Smooth muscle cell of the brain vasculature (primary cell): ENCODE measurements at places on chromosomes 4 and X.

GRCh38 chrX:130114141-130114588, 3.9 kb upstream of the ELF4 start:
- DNase-seq, result no peak

GRCh38 chr4:30295652-30296051, 424.5 kb upstream of the PCDH7 start:
- no peak for DNase-seq

DNA sequence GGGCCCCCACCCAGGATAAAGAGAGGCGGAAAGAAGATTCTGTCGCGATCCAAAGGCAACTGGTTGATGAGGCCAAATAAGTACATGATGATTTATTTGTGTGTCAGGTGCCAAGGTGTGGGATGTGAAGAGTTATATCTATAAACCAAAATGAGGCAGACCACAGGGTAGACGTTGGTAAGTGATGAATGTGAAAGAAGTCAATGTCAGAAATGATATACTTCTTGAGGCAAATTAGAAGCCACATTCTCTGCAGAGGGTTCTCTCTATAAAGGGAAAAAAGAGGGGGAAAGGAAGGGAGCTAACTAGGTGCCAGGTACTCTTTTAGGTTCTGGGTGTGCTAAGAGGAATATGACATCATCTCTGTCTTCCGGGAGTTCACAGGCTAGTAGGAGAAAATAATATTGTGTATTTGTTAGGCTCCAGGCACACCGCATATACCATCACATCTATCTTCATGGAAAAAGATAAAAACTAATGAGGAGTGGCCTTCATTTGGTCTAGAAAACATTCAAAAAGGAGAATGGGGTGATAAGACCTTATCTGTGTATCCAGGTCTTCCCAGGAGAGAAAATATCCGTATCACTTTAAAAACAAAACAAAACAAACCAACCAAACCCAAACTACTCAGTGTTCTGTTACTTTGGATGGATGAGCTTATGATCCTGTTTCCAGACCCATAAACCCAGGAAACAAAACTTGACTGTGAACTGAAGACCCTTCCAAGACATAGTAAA, 4.8 kb upstream of the SH2D1A start:
- no peak for DNase-seq

DNA sequence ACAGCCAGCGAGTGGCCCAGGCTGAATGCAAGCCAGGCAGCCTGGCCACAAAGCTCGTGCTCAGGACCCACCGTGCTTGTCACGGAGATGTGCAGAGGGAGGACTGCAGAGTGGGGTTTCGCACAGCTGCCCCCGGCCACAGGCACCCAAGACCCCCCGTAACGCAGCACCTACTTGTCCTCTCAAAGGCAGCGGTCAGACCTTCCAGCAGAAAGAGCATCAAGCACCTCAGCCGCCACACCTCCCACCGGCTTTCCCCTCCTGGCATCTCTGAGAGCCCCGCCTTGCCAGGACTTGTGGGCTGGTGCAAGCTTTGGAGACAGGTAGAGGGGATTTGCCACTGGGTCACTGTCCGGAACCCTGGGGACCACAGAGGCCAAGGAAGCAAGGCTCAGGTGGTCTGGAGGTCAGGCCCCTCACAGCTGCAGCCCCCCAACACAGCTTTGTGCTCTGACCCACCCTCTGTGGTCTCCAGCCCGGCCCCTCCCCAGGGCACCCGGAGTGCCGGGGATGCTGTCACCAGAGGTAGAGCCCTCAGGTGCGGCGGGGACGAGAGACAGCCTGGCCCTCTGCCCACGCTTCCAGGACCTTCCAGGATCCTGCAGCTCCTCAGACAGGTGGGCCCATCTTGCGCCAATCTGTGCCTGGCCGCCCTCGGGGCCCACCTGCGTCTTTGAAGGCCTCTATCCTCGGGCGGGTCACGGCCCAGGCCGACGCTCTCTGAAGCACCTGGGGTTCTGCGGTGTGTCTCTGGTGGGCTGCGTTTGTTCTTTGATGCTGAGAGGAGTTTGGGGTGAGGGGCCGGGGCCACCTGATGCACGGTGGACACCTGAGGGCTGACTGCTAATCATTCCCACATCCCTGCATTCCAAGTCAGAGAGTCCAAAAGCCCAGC, 34.4 kb upstream of the HMX1 start:
- DNase-seq, result no peak

DNA sequence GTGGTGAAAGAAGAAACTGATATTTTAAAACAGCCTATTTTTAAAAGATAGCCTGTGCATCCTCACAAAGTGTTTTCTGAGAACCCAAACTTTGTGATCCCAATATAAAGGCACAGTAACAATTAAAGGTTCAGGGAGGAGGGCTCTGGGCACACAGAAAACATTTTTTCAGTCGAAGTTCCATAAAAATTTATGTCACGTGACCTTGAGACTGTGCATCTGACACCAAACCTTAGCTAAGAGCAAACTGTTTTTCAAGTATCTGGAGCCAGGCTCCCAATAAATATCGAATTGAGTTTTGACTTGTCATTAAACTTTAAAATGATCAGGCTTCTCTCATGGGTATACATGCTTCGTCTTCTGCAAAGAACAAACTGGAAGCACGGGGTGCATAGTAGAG, 177.9 kb downstream of the BEND2 start:
- no peak for DNase-seq

DNA sequence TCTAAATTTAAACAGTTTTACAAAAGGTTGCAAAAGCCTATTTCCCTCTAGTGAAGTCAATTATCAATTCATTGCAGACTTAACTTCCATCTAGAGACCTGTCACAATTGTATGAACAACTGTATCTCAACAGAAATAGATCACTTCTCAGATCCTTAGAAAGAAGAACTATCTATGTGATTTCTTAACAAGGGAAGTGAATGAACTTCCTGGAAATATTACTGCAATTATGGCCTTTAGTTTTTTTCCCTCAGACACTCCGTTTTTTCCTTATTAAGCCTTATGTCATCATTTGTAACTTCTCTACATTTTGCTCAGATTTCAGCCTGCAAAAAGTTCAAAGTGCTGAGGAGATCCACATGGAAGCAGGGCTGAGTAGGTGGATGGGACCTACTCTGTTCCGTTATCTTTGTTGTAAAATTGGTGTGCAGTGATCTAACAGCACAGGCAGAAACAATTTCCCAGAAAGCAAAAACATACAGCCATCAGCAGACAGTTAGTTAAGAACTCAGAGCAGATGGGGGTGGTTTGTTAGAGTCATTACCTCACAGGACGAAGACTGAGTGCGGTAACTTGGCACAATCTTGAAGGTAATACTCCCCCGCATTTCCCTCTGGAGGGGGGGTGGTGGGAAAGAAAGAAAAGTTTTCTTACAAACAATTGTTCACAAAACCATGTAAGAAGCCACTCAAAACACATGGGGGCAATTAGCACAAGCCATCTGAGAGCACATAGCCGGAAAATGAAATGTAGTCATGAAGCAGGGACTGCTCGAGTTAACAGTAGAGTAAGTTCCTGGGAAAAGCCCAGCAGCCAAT, 112.3 kb downstream of the NYX start:
- DNase-seq, result peak; percentile 45

DNA sequence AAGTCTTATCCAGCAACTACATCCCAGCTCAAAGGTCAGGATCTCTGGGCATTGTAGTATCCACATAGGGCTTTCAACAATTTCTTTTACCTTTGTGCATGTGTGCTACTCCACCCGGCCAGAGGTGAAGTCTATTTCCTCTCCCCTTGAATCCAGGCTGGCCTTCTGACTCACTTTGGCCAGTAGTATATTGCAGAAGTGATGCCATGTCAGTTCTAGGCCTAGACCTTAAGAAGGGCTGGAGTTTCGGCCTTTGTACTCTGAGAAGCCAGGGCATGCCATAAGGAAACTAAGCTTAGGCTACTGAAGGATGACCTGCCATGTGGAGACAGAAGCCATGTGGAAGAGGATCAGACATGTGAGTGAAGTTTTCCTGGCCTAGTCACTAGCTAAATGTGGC, 191.2 kb upstream of the ATP6AP2 start:
- DNase-seq, result no peak

DNA sequence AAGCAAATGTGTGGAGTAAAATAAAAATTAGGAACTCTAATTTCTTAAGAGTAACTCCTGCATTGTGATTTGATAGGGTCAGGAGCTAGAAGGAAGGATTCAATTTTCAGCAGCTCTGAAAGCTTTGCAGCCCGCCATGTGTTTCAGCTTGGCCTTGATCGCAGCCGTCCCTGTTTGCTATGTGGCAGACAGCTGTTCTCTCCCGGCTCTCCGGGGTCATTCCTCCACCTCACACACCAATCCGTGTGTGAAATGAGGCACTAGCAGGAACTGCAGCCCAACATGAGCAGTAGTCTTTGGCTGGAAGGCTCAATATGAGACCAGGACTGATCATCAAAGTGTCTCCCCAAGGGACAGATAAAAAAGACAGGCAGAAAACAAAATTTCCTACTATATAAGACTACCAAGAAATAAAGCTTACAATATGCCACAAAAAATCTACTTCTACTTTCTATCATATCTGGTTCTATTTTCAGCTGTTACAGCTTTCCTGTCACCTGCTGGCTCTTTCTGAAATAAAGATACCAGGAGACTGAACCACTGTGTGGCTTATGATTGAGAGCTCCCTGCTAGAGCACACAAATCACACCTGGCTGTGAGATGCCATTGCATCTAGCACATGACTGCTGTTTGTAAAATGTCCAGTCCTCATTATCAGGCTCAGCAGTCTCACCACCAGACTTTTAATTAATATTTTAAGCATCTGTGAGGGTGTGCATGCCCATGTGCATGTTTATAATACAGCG, 44.1 kb upstream of the SEC24B start:
- DNase-seq, result no peak
